ENCODE measurements at places on chromosomes 6 and 20. TPM values are rescaled to one million over a fixed set of nuclear protein-coding genes. Genes with fewer than 3 reads are reported as not detected.

GRCh38 chr6:15263780-15264374 lies 18.0 kb downstream of the JARID2 start:
- H3K4me3 ChIP-seq = peak overlapping the region; percentile 3
- no peak for DNase-seq
- no peak overlapping the region for H3K27ac ChIP-seq
- peaks cover 38% of the 10 kb centered on the region for H3K36me3 ChIP-seq
- no peaks in the 10 kb centered on the region for H3K27me3 ChIP-seq

The ULBP1 gene
- total RNA-seq = 0.65 TPM

DNA sequence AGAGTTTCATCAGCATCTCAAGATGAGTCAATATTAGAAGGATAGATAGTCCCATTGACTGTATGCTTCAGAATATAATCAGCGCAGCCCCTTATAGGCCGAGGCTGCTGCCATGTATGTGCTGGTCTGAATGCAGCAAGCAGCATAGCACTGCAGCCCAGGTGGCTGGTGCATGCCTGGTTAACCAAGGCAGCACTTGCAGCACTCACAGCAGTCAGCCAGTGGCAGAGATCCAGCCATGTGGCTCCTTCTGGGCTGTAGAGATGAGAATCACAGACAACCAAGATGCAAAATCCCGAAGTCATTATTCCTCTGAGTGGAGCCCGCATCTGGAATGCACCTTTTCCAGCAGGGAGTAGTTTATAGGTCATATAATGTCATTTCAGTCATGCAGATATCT lies 251.9 kb downstream of the UST start:
- DNase-seq = no peak
- H3K27ac ChIP-seq = no peak overlapping the region
- peaks cover 13% of the 10 kb centered on the region for H3K36me3 ChIP-seq

DNA sequence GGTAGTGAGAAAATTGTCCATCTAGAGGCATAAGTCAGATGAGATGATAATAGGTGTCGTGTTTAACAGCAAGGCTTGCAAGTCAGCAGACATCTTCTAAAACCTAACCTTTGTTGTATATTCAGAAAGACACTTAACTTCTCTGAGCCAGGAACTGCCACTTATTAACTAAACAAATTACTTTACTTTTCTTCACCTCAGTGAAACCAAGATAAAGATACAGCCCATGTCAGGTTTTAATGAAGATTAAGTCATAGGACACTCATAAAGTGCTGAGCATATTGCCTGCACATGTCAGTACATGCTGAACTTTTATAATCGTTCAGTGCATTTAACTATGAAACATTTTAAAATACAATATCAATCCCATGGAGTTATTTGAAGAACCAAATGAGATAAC lies 286.8 kb downstream of the NKAIN2 start:
- no peak overlapping the region for H3K4me3 ChIP-seq
- no peaks in the 10 kb centered on the region for H3K36me3 ChIP-seq
- no peaks in the 10 kb centered on the region for H3K27me3 ChIP-seq
- H3K4me1 ChIP-seq = no peaks in the 10 kb centered on the region
- DNase-seq = no peak

- H3K4me3 ChIP-seq = no peak overlapping the region
- no peak overlapping the region for H3K27ac ChIP-seq
- peaks cover 18% of the 10 kb centered on the region for H3K36me3 ChIP-seq
- no peak for DNase-seq
- peaks cover 7% of the 10 kb centered on the region for H3K4me1 ChIP-seq
These were observed 7.0 kb downstream of the CEP250 start for GRCh38 chr20:35462351-35462750.

The TBXT gene
- total RNA-seq = not detected

GRCh38 chr6:82761674-82762345 lies 303.8 kb downstream of the UBE3D start:
- H3K4me3 ChIP-seq = no peak overlapping the region
- H3K27ac ChIP-seq = no peak overlapping the region
- H3K36me3 ChIP-seq = no peaks in the 10 kb centered on the region
- no peak for DNase-seq
- no peaks in the 10 kb centered on the region for H3K4me1 ChIP-seq
- no peaks in the 10 kb centered on the region for H3K27me3 ChIP-seq

DNA sequence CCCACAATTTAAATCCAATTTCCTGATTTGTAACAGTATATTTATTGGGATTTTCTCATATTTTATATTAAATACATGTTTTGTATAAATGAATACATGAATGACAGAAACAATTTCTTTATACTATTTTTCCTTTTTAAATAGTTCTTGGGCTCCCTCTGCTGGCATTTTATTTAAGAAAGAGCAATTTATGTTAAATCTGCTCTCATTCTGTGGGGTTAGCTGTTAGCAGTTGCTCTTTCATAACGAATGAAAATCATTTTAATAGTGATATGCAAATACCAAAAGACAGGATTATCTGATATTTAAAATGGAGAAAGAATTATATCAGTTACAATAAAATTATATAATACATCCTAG lies 118.3 kb downstream of the RALGAPA2 start:
- peaks cover 6% of the 10 kb centered on the region for H3K36me3 ChIP-seq
- DNase-seq = no peak
- no peaks in the 10 kb centered on the region for H3K4me1 ChIP-seq
- H3K27me3 ChIP-seq = no peaks in the 10 kb centered on the region
- no peak overlapping the region for H3K27ac ChIP-seq

Measured in activated CD8-positive, alpha-beta T cell treated with anti-CD3 and anti-CD28 coated beads, Interleukin-2, amount 10 ng/mL, durations not matched to agents 7 days and 5 days (primary cell).